ENCODE measurements at places on chromosomes 2 and 18.

GRCh38 chr18:13035249-13035914 is 44.2 kb downstream of the CEP192 start:
- no peak for DNase-seq

- DNase-seq, result no peak
These were observed 37.7 kb downstream of the RPIA start for GRCh38 chr2:88729061-88729745.

DNA sequence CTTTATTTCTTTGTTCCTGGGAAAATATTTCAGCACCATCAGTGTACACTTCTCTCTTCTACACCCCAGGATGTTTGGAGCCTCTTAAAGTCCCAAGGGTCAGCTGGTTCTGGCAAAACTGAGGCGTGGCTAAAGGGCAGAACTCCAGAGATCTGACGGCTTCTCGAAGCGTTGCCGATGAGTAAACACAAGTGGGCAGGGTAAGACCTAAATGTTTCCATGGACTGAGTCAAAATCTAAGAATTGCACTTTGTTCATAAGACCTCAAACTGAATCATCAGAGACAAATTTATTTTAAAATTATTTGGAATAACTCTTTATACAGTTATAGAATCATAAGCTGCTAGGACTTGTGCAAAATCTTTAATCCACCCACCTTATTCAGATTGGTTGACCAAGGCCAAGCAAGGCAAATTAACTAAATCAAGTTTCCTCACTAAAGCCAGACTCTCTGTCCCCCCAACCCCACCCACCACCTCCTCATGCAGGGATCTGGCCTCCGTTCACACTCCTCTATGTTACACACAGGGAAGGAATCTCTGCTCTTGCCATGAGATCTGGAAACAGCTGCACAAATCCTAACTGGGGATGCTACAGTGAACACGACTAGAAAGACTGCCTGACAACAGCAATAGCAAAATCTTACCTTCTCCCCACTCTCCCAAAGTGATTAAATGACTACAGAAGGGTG is 342.6 kb upstream of the KLHL29 start:
- DNase-seq, result no peak

DNA sequence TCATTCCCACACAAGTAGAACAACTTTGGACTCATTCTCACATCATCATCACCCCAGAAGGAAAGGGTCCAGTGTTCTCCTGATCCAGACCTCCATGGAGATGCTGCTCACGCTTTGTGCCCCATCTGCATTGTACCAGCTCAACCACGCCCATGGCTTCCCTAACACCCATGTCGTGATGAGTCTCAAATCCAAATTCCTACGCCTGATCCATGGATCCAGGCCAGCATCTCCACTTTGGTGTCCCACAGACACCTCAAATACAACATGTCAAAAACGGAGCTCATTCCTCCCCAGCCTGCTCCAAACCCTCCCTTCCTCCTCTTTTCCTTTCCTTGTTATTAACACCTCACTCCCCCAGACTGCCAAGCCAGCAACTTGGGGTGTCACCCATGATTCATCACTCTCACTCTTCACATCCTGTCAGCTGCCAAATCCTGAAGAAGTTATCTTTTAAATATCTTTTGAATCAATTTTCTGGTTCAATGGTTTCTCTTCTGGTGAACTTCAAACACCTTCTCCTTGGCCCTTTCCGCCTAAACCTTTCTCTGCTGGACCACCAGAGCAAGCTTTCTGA is 30.2 kb upstream of the FAM124B start:
- DNase-seq, result no peak

- DNase-seq, result no peak
These were observed 639 bp downstream of the MRO start for GRCh38 chr18:50819027-50819727.

- no peak for DNase-seq
These were observed 95.1 kb upstream of the CCBE1 start for GRCh38 chr18:59792353-59792752.

- DNase-seq, result no peak
These were observed 25.3 kb downstream of the LAMA3 start for GRCh38 chr18:23714576-23714975.

- DNase-seq, result no peak
These were observed 39.1 kb upstream of the FIGN start for GRCh38 chr2:163774862-163775261.

- no peak for DNase-seq
These were observed 101.5 kb downstream of the NCOA1 start for GRCh38 chr2:24592441-24593100.

- DNase-seq, result no peak
These were observed 10.5 kb downstream of the CNGA3 start for GRCh38 chr2:98356729-98357128.

GRCh38 chr2:15299904-15300520 is 261.1 kb downstream of the NBAS start:
- DNase-seq, result no peak
